ENCODE measurements at places on chromosomes 7 and 10. TPM values are rescaled to one million over a fixed set of nuclear protein-coding genes. Genes with fewer than 3 reads are reported as not detected.

Gene NXPH1
- total RNA-seq: not detected

DNA sequence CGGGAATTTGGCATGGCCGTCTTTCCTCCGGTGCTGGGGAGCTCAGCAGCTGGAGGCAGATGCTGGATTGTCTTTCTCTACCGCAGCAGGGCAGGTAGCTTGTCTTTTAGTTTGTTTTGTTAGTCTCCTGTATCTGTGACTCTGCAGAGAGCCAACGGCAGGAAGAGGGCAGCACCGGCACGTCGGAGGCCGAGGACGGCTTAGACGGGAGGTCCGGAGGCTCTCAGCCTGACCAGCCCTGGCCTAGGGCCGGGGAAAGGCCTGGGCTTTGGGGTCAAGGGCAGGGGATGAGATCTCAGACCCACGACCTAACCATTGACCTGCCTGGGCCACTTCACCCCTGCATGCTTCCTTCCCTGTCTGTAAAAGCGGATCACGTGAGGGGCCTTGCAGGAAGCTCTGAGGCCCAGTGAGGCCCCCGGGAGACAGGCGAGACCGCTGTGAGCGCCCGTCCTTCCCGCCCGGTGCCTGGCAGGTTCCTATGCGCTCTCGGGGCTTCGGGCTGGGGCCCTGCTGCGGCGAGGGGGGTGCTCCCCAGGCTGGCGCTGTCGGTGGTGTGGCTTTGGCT, 72.7 kb downstream of the LHPP start:
- no peak for DNase-seq

Gene NMT2
- total RNA-seq: 21.3 TPM

Gene BZW2
- total RNA-seq: 49.9 TPM

Gene GDF2
- total RNA-seq: not detected
